ENCODE measurements at places on chromosomes 2 and 18. TPM values are rescaled to one million over a fixed set of nuclear protein-coding genes. Genes with fewer than 3 reads are reported as not detected.
A peak's percentile ranks its signal among the peaks of the same experiment; 100 is the strongest.

- no peak for DNase-seq
- H3K36me3 ChIP-seq, result no peaks in the 10 kb centered on the region
- no peak overlapping the region for H3K27ac ChIP-seq
- H3K27me3 ChIP-seq, result no peaks in the 10 kb centered on the region
- no peaks in the 10 kb centered on the region for H3K4me1 ChIP-seq
Measured at GRCh38 chr2:2851806-2852777, 521.0 kb upstream of the MYT1L start.

DNA sequence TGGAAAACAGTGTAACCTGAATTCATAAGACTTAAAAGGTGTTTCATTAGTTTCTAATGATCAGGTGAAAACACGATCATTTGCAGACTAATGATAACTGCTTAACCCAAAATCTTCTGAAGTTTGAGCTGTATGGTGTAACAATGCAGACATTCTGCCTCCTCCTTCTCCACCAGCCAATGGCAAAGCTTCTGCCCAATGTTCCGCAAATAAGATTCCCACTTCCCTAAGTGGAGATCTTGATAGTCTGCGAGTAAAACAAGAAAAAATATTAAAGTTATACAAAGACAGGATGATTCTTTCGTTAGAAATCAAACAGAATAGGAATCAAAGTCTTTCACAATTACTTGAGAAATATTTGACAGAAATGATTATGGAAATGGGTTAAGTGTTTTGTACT lies 8.1 kb downstream of the C2orf42 start:
- peaks cover 5% of the 10 kb centered on the region for H3K36me3 ChIP-seq
- DNase-seq, result no peak
- H3K4me3 ChIP-seq, result no peak overlapping the region
- H3K27ac ChIP-seq, result no peak overlapping the region

GRCh38 chr2:209933499-209934483 lies 68.6 kb upstream of the RPE start:
- no peak overlapping the region for H3K27ac ChIP-seq
- H3K4me3 ChIP-seq, result no peak overlapping the region
- peaks cover 7% of the 10 kb centered on the region for H3K4me1 ChIP-seq
- H3K36me3 ChIP-seq, result no peaks in the 10 kb centered on the region
- no peak for DNase-seq

GRCh38 chr2:113058998-113059960 lies at the start of gene IL36RN:
TSS of gene IL36RN (plus strand) at chr2:113059198. CDS start at chr2:113059439, 241 bp downstream.
- H3K27ac ChIP-seq, result no peak within 1 kb of the TSS
- no peak for DNase-seq
- H3K27me3 ChIP-seq, result no peaks in the 10 kb centered on the region
- H3K4me3 ChIP-seq, result no peak within 1 kb of the TSS

GRCh38 chr2:85189606-85190270 lies 56.5 kb downstream of the TCF7L1 start:
- no peak overlapping the region for H3K4me3 ChIP-seq
- H3K27me3 ChIP-seq, result no peaks in the 10 kb centered on the region
- H3K36me3 ChIP-seq, result no peaks in the 10 kb centered on the region
- no peaks in the 10 kb centered on the region for H3K4me1 ChIP-seq
- H3K27ac ChIP-seq, result no peak overlapping the region
- DNase-seq, result no peak

DNA sequence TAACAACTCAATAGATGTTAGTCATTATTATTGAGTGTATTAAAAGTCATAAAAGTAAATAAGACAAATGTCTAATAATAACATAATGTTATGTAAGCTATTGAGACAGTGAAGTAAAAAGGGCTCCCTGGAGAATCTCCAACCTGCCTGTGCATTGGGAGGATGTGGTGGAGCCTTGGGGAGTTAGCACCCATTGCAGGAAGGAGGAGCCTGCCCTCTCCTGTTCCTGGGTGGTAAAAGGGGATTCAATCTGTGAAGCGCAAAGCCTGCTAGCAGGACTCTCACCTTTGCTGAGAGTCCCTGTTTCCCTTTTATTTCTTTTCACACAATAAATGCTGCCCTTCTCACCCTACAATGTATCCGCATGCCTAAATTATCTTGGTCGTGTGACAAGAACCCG lies 206.1 kb downstream of the RAB3GAP1 start:
- no peak for DNase-seq
- no peak overlapping the region for H3K27ac ChIP-seq
- no peaks in the 10 kb centered on the region for H3K4me1 ChIP-seq
- H3K27me3 ChIP-seq, result no peaks in the 10 kb centered on the region
- H3K4me3 ChIP-seq, result no peak overlapping the region

DNA sequence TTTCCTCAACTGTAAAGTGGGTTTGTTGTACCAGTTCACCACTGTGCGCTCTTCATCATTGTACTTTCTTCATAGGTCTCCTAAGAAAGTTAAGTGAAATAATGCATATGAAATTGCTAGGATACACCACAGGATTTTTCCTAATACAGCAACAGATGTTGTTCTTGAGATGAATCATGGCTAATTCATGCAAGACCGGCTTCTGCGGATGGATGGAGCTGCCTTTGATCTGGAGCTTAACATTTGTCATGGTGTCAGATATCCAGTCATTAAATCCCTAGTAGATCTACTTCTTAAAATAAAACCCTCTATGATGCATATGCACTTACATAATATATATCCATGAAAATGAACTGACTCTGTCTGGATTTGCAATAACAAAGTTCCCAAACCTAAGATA lies 114.1 kb downstream of the COL6A3 start:
- no peak for DNase-seq
- H3K36me3 ChIP-seq, result no peaks in the 10 kb centered on the region
- H3K27ac ChIP-seq, result peak overlapping the region; percentile 82
- H3K4me3 ChIP-seq, result no peak overlapping the region
- no peaks in the 10 kb centered on the region for H3K27me3 ChIP-seq

- H3K27me3 ChIP-seq, result no peaks in the 10 kb centered on the region
- no peak overlapping the region for H3K4me3 ChIP-seq
- DNase-seq, result no peak
- H3K36me3 ChIP-seq, result no peaks in the 10 kb centered on the region
- H3K4me1 ChIP-seq, result no peaks in the 10 kb centered on the region
Measured at GRCh38 chr2:2286592-2286991, 44.5 kb downstream of the MYT1L start.

DNA sequence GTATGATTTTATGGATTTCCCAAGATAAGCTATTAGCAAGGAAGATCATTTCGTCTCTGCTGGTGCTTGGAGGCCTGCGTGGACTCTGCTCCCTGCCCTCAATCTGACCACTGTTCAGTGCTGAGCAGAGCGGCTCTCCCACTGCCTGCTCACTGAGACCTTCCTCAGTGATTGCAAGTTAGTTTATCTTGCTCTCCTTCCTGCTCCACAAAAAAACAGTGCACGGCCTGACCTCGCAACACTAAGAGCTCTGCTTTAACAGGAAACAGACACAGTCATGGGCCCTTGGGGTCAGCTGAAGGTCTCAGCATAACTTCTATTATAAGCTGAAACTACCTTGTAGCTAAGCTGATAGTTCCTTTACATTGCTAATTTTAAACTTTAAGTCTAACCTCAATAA lies 53.1 kb downstream of the PRELID3A start:
- DNase-seq, result no peak
- H3K36me3 ChIP-seq, result no peaks in the 10 kb centered on the region
- H3K4me1 ChIP-seq, result no peaks in the 10 kb centered on the region
- H3K4me3 ChIP-seq, result no peak overlapping the region
- no peaks in the 10 kb centered on the region for H3K27me3 ChIP-seq

DNA sequence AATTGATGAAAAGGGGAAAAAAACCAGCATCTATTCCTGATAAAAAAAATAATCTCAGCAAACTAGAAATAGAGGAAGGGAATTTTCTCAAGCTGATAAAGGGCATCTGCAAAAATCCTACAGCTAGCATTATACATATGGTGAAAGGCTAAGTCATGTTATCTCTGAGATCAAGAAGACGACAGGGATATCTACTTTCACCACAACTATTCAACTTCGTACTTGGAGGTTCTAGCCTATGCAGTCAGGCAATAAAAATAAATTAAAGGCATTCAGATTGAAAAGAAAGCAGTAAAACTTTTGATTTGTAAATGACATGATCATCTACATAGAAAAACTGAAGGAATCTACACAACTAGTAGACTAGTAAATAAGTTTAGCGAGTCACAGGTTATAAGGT lies 58.2 kb downstream of the CAB39 start:
- no peaks in the 10 kb centered on the region for H3K36me3 ChIP-seq
- no peaks in the 10 kb centered on the region for H3K4me1 ChIP-seq
- H3K27ac ChIP-seq, result no peak overlapping the region
- no peaks in the 10 kb centered on the region for H3K27me3 ChIP-seq

DNA sequence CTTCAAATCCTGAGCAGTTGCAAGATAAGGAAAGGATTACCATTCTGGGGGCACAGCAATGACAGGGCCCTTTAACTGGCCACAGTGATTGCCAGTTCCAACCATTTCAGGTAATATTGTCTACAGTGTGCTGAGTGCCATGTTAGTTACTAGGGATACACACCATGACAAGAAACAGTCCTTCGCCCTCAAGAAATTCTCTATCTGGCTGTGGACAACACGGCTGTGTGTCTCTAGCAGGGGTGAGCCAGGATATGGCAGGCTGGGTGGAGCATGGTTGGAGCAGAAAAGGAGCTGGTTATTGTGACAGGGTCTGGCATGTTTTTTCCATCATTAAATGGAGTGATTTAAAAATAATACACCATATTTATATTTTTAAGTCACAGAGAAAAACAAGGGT lies 31.0 kb downstream of the TSPYL6 start:
- H3K27me3 ChIP-seq, result no peaks in the 10 kb centered on the region
- no peak overlapping the region for H3K4me3 ChIP-seq

- no peaks in the 10 kb centered on the region for H3K36me3 ChIP-seq
- no peaks in the 10 kb centered on the region for H3K27me3 ChIP-seq
- peaks cover 21% of the 10 kb centered on the region for H3K4me1 ChIP-seq
- peak; percentile 35 for DNase-seq
- peak overlapping the region; percentile 90 for H3K4me3 ChIP-seq
Measured at GRCh38 chr2:26243470-26244308, 743 bp downstream of the HADHA start.

DNA sequence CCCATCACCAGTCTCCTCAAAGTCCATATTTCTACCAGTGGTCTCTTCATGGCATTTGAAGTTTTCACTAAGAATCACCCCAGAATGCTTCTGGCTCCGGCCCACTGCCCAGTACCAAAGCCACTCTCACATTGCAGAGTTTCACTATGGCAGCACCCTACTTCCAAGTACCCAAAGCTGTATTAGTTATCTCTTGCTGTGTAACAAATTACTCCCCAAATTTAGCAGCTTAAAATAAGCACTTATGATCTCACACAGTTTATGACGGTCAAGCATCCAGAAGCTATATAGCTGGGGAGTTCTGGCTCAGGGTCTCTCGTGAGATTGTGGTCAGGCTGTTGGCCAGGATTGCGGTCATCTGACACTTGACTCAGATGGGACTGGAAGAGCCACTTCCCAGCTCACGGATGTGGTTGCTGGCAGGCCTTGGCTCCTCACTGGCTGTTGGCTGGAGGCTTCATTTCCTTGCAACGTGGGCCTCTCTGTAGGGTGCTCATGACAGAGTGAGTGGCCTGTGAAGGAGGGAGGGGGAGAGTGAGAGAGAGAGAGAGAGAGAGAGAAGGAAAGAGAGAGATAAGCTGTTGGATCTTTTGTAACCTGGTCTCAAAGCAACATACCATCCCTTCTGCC lies 189.5 kb downstream of the CTIF start:
- H3K4me1 ChIP-seq, result peaks cover 5% of the 10 kb centered on the region
- H3K27ac ChIP-seq, result no peak overlapping the region
- no peak overlapping the region for H3K4me3 ChIP-seq
- H3K27me3 ChIP-seq, result no peaks in the 10 kb centered on the region

DNA sequence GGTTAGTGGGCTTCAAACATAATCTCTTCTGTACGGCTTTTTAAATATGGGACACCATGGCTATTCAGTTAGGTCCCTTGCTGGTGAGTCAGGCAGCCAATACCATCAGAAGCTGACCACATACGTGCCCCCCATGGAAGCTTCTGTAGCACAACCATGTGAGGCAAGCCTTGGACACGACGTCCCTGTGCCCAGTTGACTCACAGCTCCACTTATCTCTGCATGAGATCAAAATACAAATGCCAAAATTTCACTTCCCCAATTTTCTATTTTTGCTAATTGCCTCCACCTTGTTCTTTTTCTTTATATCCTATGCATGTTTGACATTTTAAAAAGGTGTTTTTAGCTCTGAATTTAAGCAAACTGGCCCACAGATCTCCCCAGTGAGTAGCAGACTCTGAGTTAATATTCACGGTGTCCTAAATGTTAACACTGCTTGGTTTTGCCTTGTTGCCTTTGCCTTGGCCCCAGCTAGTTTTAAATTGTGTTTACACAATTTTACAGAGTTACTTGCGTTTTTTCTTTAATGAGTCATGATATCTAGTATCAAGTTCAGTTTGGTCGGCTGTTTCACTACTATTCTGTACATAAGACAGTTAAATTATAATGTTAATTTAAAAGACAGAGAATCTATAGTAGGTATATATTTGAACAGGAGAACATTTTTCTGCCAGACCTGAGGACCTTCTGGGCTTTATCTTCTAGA lies 77.5 kb downstream of the CDCA7 start:
- no peak for DNase-seq
- no peak overlapping the region for H3K27ac ChIP-seq
- no peaks in the 10 kb centered on the region for H3K36me3 ChIP-seq
- H3K4me3 ChIP-seq, result no peak overlapping the region
- H3K4me1 ChIP-seq, result no peaks in the 10 kb centered on the region
- no peaks in the 10 kb centered on the region for H3K27me3 ChIP-seq

- H3K4me1 ChIP-seq, result no peaks in the 10 kb centered on the region
- no peaks in the 10 kb centered on the region for H3K36me3 ChIP-seq
- H3K27ac ChIP-seq, result no peak overlapping the region
- no peaks in the 10 kb centered on the region for H3K27me3 ChIP-seq
Measured at GRCh38 chr2:134900151-134900550, 18.5 kb upstream of the CCNT2 start.

- H3K27ac ChIP-seq, result no peak overlapping the region
- H3K36me3 ChIP-seq, result no peaks in the 10 kb centered on the region
- no peaks in the 10 kb centered on the region for H3K27me3 ChIP-seq
- no peaks in the 10 kb centered on the region for H3K4me1 ChIP-seq
- no peak overlapping the region for H3K4me3 ChIP-seq
- DNase-seq, result no peak
Measured at GRCh38 chr2:191670076-191670475, 7.9 kb upstream of the NABP1 start.

DNA sequence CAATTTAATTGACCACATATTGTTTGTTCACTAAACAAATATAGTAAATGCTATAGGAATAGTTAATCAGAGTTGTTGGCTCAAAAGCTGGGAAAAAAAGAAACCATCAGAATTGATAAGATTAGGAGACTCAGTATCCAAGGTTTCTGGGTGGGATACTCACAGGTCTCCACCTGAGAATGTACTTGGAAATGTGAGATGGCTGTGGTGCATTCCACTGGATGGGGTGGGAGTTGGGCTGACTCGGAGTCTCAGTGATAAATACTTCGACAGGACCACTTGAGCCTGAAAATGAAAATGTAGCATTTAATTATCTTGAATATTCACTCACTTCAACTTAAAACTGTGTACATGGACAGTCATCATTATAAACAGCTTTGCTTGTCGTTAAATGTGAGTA lies 21.2 kb downstream of the FN1 start:
- no peak overlapping the region for H3K27ac ChIP-seq
- H3K36me3 ChIP-seq, result no peaks in the 10 kb centered on the region
- H3K27me3 ChIP-seq, result no peaks in the 10 kb centered on the region
- no peak overlapping the region for H3K4me3 ChIP-seq

LMAN1 gene
- 27.1 TPM for total RNA-seq

RTP5 gene
- total RNA-seq, result not detected

HMSD gene
- total RNA-seq, result not detected

CPO gene
- not detected for total RNA-seq

MC5R gene
- not detected for total RNA-seq

RNASEH1 gene
- total RNA-seq, result 10.0 TPM

MERTK gene
- 10.8 TPM for total RNA-seq

QPCT gene
- total RNA-seq, result 10.1 TPM

POLE4 gene
- 64.3 TPM for total RNA-seq

RAB12 gene
- 27.7 TPM for total RNA-seq

PARD6G gene
- total RNA-seq, result 3.3 TPM

METTL4 gene
- 14.0 TPM for total RNA-seq

All from transverse colon (tissue), 4 donors.